ENCODE measurements at places on chromosomes 11 and 22. TPM values are rescaled to one million over a fixed set of nuclear protein-coding genes. Genes with fewer than 3 reads are reported as not detected.

Gene MN1
- total RNA-seq = 8.3 TPM

- DNase-seq = no peak
Measured at GRCh38 chr11:31690041-31690440, 121.1 kb downstream of the PAX6 start.

Gene GAL
- not detected for total RNA-seq

Gene FGF19
- not detected for total RNA-seq

- no peak for DNase-seq
Measured at GRCh38 chr11:110984147-110984546, 261.4 kb upstream of the POU2AF2 start.

GRCh38 chr11:39804271-39804670, 1655.2 kb downstream of the LRRC4C start:
- DNase-seq = no peak

Gene ATP5MG
- total RNA-seq = 760 TPM

- DNase-seq = no peak
Measured at GRCh38 chr11:70844387-70844786, 408.0 kb downstream of the SHANK2 start.

Gene MYH9
- total RNA-seq = 345 TPM

DNA sequence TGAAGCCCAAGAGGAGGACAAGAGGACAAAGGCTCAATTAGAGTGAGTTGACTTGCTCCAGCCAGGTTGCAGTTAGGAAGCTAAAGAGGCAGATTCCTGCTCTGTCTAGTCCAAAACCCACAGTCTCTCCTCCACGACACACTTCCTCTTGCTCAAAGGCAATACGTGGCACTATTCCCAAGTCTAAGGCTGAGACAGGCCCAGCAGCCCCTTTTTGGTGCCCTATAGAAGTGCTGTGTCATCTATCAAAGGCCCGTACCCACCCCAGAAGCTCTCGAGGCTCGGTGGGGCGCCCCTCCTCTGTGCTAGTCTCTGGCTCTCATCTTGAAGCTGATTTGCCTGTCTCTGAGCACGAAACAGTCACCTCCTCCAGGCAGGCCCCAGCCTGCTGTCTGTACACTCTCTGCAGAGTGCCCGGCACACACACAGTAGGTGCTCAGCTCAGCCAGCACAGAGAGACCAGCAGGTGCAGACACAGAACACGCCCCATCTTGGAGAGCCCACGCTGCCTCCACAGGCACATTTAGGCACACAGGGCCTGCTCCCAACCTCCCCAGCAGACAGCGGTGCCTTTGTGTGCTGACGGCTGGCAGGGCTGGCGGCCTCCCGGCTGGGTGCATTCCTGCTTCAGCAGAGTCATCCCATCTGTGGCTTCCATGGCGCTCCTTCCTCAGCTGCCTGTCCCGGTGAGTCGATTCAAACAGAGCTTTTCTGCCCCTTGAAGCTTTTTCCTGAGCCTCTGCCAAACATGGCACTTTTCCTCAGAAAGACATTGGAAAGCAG, 52.8 kb downstream of the MYH9 start:
- DNase-seq = no peak

DNA sequence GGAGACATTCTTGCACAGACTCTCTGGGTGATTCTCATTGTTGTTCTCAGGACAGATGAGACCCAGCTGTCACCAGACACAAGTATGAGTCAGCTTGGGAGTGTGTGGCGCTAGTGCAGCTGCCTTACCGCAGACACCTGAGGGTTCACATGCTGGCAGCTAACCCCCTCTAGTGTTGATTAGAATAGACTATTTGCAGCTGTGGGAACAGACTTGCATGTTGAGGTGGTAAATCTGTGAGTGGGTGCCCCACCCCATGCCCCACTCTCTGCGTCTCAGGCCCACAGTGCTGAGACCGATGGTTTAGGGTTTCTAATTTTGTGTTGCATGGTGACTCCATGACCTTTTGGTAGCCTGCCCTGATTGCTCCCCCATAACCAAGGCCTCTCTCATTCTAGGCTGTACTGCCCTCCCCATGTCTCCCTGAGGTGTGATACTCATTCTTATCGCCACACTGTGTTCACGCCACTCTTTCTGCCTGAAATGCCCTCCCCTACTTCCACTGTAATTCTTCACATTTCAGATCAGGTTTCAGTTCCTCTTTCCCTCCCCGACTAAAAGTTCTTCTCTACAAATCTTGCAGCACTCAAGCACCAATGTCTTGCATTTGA, 73.7 kb upstream of the KIRREL3 start:
- DNase-seq = no peak

- no peak for DNase-seq
Measured at GRCh38 chr11:122138744-122139594, 23.0 kb upstream of the BLID start.

Gene C11orf91
- not detected for total RNA-seq

GRCh38 chr11:74307434-74307833, 4.0 kb downstream of the P4HA3 start:
- peak; percentile 14 for DNase-seq

Gene BET1L
- total RNA-seq = 22.6 TPM

GRCh38 chr22:48248901-48249455, 1486.5 kb downstream of the TBC1D22A start:
- no peak for DNase-seq

Gene INTS4
- 20.2 TPM for total RNA-seq

DNA sequence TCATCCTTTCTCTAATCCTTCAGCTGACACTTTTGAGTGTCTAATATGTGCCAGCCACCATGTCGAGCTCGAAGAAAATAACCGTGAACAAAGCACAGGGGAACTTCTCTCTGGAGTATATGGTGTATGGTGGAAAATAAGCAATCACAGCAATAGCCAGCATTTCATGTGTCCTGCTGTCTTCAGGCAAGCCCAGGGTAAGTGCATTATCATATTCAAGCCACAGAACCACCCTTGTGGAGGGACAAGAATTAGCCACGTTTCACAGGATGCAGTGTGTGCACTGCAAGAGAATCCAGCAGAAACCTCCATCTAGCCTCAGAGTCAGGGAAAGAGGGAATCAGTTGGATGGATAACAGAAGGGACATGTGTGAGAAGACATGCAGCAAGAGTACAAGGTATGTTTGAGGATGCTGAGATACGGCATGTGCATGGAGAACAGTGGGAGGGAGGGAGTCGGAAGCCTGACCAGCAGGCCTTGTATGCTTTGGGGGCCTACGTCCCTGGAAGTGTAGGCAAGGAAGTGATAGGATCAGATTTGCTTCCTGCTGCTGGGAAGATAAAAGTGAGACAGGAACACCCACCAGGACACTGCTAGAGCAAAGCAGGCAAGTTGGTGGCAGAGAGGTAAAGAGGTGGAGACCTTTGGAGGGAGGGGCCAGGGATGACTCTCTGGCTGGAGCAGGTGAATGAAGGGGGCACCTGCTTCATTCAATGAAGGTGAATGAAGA, 14.7 kb upstream of the GNAZ start:
- no peak for DNase-seq

Gene ADM2
- not detected for total RNA-seq

DNA sequence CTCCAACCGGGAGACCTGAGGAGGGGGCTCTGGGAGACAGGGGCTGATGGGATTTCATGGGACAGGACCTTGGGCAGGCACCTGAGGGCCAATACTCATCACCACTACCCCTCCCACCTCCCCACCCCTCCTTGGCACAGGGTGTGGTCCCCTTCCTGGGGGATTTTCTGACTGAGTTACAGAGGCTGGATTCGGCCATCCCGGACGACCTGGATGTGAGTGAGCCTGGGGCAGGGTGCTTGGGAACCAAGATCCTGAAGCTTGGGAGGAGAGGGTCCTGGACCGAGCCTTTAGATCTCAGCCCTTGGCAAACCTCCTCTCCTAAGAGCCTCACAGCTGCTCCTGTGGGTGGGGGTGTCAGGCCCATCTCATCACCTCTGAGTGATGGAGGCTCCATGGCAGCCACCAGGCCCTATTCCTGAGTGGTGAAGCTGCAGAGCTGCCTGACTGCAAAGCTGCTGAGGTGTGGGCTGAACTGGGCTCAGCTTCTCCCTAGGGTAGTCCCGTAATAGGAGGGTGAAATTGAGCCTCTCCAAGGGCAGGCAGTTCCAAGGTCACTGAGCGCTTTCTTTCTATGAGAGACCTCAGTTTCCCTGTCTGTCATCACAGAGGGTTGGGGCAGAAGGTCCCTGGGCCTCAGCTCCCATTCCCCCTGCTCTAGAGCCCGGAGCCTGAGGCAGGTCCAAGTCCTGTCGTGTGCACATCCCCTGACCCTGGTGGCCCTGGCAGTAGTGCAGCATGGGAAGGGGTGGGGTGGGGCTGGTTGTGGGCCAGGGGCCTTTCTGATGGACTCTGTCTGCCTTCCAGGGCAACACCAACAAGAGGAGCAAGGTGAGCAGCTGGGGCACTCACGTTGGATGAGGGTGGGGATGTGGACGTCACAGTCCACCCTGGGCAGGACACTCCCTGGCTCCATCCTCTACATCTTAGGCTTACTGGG, 6.5 kb downstream of the RGL4 start:
- no peak for DNase-seq
